ENCODE measurements at places on chromosomes 7 and 10. TPM values are rescaled to one million over a fixed set of nuclear protein-coding genes. Genes with fewer than 3 reads are reported as not detected.

DNA sequence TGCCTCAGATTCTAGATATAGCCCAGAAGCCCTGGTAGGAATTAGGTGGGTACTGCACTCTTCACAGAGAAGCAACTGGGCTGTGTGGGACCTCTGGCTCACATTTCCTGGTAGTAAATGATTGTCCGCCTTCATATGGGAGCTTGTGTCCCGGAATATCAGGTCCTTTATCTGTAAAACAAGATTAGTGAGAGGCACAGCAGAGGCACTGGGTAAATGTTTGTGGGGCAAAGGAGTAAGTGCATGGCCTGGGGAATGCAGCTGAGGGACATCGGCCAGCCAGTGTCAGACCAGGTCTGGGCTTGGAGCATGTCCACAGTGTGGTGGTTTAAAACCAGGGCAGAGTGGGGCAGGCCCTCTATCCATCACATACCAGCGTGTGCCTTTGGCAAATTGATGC lies 323.3 kb upstream of the ZMIZ1 start:
- no peak for DNase-seq

- no peak for DNase-seq
These were observed 58.2 kb upstream of the CHST15 start for GRCh38 chr10:124151466-124152095.

- no peak for DNase-seq
These were observed 1.6 kb upstream of the PRF1 start for GRCh38 chr10:70604106-70604505.

GRCh38 chr10:47184273-47184672 lies 115.7 kb upstream of the GDF10 start:
- no peak for DNase-seq

Gene ZNF485
- total RNA-seq, result 3.6 TPM

DNA sequence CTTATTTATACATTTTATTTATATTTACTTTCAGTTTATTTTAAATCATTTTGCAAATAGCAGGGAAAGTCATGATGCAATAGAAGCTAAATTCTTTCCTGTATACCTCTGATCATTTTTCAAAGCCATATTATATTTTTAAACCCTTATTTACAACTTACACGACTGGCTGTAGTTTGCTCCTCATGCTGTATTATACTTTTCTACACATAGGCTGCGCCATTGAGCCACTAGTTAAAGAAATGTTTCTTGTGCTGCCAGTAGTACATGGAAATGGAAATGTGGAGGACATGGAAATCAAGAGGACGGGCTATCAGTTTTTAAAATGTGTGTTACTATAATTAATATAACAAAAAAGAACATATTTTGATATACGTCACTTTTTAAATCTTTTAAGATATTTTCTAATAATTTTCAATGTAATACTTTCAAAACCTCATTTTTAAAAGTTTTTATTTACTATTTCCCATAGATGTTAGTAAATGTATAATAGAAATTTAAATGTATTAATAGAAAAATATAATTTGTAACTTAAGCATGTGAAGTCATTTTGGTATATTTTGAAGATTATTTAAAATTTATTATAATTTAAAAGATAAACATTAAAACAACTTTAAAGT lies 118.5 kb downstream of the VTI1A start:
- peak; percentile 74 for DNase-seq

Data from H4 (cell line).